ENCODE measurements at places on chromosomes 6 and 20.
A peak's percentile ranks its signal among the peaks of the same experiment; 100 is the strongest.

- no peak for DNase-seq
Observed at GRCh38 chr6:147954938-147955337, 387.7 kb upstream of the SASH1 start.

- DNase-seq = no peak
Observed at GRCh38 chr20:17172836-17173516, 53.9 kb upstream of the PCSK2 start.

DNA sequence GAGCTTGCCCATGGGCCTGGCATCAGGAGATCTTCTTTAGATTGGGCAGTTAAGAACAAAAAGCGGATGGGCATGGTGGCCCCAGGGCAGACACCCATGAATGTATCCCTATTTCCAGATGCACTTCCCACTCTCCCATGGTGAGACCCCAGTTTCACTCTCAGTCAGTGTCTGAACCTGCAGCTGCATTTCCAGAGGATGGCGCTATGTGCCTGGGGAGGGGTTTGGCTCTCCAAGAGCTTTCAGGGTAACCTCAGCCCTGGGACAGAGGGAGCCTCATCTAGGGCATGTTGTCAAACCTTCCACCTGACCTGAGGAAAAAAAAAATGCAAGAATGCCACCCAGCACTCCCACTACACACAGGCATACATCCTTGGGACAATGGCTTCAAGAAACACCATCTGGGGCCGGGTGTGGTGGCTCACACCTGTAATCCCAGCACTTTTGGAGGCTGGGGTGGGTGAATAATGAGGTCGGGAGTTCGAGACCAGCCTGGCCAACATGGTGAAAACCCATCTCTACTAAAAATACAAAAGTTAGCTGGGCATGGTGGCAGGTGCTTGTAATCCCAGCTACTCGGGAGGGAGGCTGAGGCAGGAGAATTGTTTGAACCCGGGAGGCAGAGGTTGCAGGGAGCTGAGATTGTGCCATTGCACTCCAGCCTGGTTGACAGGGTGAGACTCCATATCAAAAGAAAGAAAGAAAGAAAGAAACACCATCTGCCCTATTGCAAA is 1.9 kb downstream of the CST9L start:
- no peak for DNase-seq

DNA sequence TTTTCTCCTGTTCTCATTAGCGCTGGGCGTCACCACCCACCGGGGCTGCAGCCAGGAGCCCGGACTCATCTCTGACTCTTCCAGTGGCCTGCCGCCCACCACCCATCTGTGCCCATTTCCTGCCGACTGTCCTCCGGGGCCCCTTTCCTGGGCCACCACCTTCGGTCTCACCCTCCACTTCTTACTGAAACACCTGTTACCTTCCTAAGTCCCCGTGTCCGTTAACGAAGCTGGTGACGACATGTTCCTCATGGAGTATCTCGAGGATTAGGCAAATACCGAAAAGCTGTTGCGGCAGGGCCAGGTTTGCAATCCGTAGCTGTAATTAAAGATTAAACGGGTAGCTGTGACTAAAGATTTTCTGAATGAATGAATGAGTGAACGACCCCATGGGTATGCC is 80.2 kb downstream of the SRC start:
- no peak for DNase-seq

- DNase-seq = no peak
Observed at GRCh38 chr20:40244286-40244685, 444.8 kb downstream of the MAFB start.

- no peak for DNase-seq
Observed at GRCh38 chr6:108563292-108563691, 2.6 kb downstream of the FOXO3 start.

DNA sequence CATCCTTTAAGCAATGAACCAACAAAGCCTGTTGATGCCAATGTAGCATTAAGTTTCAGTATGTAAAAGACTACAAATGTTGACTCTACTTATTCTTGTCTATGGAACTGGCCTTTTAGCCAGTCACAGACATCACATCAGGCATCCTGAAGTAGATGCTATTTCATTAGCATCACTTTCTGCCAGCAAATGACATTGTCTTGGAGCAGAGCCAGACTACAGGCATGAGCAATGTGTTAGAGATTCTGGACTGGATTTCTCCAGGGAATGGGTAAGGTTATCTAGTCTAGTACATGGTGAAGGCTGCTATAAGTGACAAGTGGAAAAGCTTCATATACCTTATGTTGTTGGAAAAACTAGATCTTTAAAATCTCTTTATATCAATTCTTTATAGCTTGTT is 142.9 kb downstream of the ADGRB3 start:
- peak; percentile 30 for DNase-seq

DNA sequence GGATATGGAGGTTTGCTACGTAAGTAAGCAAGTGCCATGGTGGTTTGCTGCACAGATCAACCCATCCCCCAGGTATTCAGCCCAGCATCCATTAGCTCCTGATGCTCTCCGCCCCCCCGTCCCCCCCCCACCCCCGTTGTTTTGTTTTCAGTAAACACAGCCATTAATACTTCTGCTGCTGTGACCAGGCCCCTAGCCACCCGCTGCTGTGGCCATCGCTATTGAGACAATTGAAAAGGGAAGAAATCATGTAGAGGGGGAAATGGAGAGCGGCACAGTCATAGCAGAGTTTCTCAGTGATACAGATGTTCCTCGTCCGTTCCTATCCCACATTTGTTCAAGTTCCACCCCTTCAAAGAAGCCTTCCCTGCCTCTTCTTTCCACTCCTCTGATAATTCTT is 24.9 kb downstream of the SLC35D3 start:
- DNase-seq = no peak

- peak; percentile 83 for DNase-seq
Observed at GRCh38 chr6:33771146-33772081, 17.5 kb downstream of the LEMD2 start.

GRCh38 chr6:155448668-155449449 is 6.8 kb downstream of the NOX3 start:
- DNase-seq = peak; percentile 23

- no peak for DNase-seq
Observed at GRCh38 chr6:8939615-8940014, 504.3 kb upstream of the SLC35B3 start.

- no peak for DNase-seq
Observed at GRCh38 chr6:71400852-71401251, 112.2 kb downstream of the OGFRL1 start.

GRCh38 chr20:24746351-24746685 is 202.8 kb upstream of the CST7 start:
- no peak for DNase-seq

- DNase-seq = no peak
Observed at GRCh38 chr6:1215884-1216487, 95.9 kb upstream of the FOXQ1 start.

- no peak for DNase-seq
Observed at GRCh38 chr20:14521016-14521415, 183.6 kb upstream of the FLRT3 start.

GRCh38 chr6:81668615-81669047 is 83.8 kb downstream of the TENT5A start:
- no peak for DNase-seq

GRCh38 chr6:35683267-35683666 is 5.4 kb downstream of the FKBP5 start:
- DNase-seq = no peak

- no peak for DNase-seq
Observed at GRCh38 chr6:63634630-63635029, 972 bp upstream of the PHF3 start.

- no peak for DNase-seq
Observed at GRCh38 chr6:12884983-12885382, 168.4 kb downstream of the PHACTR1 start.

DNA sequence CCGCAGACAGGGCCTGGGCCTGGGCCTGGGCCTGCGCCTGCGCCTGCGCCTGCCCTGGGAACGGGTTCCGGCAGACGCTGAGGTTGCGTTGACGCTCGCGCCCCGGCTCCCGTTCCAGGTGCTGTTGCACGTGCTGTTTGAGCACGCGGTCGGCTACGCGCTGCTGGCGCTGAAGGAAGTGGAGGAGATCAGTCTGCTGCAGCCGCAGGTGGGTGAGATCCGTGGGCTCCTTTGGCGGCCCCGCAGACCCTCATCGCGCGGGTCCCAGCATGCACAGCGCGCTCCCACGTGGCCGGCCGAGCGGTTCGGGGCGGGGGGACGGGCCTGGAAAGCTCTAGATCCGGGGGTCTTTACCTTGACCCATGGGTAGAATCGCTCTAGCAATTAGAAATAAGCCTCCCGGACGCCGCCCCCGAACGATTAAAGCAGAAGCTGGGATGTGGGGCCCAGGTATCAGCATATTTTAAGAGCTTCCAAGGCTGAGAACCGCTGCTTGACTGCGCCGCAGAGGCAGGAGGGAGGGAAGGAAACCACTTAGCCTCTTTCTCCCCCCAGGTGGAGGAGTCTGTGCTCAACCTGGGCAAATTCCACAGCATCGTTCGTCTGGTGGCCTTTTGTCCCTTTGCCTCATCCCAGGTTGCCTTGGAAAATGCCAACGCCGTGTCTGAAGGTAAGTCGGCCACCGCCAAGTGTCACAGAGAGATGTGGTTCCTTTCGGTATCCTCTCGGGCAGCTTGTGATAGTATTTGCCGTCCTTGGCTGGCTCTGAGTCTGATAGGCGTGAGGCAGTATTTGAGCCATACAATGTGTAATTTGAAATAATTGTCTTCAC is 508 bp downstream of the NOP56 start:
- DNase-seq = peak; percentile 39

GRCh38 chr20:40304119-40304613 is 384.9 kb downstream of the MAFB start:
- DNase-seq = no peak

- DNase-seq = no peak
Observed at GRCh38 chr6:86730216-86730615, 207.1 kb upstream of the HTR1E start.

DNA sequence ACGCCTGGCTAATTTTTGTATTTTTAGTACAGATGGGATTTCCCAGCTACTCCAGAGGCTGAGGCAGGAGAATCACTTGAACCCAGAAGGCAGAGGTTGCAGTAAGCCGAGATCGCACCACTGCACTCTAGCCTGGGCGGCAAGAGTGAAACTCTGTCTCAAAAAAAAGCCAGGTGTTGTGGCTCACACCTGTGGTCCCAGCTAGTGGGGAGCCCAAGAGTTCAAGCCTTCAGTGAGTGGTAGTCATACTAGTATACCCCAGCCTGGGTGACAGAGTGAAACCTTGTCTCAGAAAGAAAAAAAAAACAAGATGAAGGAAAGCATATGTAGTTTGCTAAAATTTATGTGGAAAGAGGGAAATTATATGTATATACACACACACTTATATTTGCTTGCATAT is 20.0 kb upstream of the POU5F1 start:
- no peak for DNase-seq

DNA sequence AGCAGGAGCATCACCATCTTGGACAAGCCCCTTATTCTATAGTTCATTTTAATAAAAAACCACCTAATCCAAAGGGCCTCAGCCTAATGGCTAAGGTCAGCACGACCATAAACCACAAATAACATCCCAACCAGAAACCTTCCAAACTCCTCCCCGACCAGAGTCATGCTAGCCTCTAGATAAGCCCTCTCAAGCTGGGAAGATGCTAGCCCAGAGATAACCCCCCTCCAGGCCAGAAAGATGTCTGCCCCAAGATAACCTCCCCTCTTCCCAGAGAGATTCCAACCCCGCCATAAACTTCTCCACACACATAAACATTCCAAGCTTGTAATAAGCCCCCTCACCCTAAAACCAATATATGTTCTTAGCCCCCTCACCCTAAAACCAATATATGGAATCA is 38.5 kb upstream of the OR14J1 start:
- no peak for DNase-seq

- no peak for DNase-seq
Observed at GRCh38 chr20:23096986-23097520, 10.9 kb upstream of the CD93 start.

Measured in adrenal gland (tissue), 19 donors.